ENCODE measurements at places on chromosomes 1 and 21.
A peak's percentile ranks its signal among the peaks of the same experiment; 100 is the strongest.

- DNase-seq: no peak
Measured at GRCh38 chr21:27581168-27581567, 614.3 kb upstream of the ADAMTS5 start.

DNA sequence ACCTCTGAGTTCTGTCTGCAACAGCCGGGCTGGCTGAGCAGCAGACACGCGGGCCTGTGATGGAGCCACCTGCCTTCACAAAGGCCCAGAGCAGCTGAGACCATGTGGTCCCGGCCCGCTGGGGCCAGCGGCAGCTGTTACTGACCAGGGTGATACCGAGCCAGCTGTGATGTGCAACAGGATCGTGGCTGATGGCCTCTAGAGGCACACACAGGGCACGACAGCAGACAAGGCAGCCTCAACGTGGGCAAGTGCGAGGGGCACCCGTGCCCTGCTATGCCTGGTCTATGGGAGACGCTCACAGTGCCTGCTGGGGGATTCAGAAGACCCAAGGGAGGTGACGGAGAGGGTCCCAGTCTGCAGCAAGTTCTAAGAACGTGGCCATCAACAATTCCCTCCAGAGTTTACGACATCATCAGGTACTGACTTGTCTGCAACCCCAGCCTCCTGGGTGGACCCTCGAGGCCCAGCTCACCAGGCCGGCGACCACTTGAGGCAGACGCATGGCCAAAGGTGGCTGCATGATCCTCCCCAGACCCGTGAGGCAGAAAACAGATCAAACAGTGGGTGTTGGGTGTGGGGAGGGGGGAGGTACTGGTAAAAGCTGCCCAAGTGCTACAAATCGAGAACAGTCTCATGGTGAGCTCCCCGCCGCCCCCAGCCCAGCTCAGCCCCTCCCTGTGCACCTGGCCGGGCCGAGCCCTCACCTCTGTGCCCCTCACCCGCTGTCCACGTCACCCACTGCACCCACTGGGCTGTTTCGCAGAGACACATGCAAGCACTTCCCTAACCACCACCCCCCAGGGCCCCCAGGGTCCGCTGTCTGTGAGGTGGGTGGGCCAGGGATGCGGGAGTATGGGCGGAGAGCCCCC lies 6.0 kb downstream of the POFUT2 start:
- DNase-seq: no peak

GRCh38 chr1:226711976-226712741 lies 26.9 kb downstream of the ITPKB start:
- no peak for DNase-seq

DNA sequence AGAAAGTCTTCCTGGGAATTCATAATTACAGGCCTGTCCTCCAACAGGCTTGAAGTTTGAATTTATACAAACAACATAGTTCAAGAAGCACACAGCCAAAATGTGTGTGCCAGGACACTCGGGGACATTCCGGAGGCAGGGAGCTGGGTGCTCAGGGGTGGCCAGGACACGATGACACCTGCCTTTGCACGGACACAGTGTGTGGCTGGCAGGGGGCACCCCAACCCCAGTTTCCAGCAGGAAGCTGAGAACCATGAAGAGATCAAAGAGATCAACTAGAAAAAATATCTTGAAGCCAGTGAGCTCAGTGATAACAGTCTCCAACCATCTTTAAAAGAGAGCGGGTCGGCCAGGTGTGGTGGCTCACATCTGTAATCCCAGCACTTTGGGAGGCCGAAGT lies 32.5 kb upstream of the TRAPPC10 start:
- no peak for DNase-seq

DNA sequence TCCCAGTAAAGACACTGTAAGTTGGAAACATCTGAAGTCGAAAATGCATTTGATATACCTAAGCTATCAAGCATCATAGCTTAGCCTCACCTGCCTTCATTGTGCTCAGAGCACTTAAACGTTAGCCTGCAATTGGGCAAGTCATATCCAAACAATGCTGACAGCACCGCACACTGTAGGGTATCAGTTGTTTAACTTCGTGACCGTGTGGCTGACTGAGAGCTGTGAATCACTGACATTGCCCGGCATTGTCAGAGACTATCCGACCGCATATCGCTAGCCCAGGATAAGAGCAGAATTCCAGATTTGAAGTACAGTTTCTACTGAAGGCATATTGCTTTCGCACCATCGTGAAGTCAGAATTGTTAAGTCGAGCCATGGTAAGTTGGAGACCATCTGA lies 41.5 kb downstream of the GALNT2 start:
- no peak for DNase-seq

- DNase-seq: no peak
Measured at GRCh38 chr1:235628316-235629005, 21.1 kb downstream of the GNG4 start.

DNA sequence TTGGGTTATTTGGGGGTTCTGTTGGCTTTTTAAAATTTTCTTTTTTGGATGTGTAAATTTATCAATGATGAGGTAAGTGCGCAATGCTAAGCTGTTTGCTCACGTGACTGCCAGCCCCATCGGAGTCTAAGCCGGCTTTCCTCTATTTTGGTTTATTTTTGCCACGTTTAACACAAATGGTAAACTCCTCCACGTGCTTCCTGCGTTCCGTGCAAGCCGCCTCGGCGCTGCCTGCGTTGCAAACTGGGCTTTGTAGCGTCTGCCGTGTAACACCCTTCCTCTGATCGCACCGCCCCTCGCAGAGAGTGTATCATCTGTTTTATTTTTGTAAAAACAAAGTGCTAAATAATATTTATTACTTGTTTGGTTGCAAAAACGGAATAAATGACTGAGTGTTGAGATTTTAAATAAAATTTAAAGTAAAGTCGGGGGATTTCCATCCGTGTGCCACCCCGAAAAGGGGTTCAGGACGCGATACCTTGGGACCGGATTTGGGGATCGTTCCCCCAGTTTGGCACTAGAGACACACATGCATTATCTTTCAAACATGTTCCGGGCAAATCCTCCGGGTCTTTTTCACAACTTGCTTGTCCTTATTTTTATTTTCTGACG lies 3.1 kb downstream of the OLIG2 start:
- DNase-seq: no peak

DNA sequence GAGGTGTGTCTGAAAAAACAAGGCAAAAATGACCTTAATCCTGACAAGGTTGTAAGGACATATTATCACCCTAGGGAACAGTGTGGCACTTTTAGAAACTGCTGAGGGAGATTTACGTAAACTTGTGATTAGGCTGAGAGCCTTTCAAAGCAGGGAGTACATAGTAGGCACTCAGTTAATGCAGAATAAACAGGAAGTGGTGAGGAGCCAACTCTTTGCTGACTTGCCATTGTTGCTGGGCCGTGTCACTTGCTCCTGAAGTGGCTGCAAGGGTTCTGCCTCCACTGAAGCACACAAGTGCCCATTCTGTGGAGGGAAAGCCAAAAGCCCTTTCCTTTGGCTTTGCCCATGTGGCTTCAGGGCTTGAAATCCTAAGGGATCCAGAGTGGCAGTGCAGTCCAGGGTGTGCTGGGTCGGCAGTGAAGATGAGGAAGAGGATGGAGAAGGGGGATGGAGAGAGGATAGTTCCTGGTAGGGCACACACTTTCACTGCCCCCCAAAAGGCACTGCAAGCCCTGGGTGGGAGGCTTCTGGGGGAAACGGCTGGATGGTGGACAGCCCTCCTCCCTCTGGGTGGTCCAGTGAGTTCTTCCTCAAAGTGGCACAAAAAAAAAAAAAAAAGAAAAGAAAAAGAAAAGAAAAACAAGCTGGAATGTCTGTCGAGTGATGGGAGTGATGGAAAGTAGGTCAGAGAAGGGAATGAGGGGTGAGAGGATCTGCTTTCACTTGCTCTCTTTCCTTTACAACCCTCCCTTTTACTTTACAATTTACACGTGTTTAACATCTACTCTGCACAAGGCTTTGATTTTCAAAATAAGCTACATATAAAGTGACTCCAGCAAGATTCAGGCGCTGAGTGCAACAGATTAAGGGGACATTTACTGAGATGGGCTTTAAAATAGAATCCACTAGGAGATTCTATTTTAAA lies 13.7 kb upstream of the RHEX start:
- no peak for DNase-seq

GRCh38 chr1:28329395-28330153 lies 734 bp downstream of the MED18 start:
- DNase-seq: peak; percentile 11

DNA sequence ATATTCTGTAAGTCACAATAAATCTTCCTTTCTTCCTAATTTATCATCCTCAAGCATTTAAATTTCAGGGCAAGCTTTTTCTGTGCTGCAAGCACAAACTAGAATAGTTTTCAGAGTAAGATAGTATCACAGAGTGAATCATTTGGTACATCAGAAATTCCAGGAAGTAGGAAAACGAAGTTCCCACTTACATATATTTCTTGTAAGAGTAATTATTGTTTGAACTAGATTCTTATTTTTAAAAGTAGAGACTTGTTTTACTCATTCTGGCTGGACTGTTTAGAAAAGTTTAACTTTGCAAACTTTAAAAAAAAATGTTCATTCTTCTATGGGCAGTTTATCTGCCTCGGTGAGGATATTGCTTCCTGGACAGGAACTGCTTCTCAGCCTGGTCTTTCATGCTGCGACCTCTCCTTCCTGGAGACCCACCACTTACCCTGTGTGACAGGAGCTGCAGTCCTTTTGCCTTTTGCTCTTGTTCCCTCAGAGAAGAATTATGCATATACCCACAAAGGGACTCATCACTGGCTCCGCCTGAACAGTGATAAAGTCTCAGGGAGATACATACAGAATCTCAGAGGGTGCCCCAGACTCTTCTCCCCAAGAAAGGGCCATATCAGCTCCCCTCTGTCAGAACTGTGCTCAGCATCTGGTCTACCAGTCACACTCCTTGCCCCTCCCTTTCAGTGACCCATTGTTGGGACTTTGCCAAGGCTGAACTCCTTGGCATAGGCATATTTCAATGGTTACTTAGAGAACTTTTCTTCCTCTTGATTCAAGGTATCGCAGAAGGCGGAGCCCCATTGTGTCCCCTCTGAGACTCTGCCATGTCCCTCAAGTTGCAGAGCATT lies 102.7 kb upstream of the CD55 start:
- no peak for DNase-seq

DNA sequence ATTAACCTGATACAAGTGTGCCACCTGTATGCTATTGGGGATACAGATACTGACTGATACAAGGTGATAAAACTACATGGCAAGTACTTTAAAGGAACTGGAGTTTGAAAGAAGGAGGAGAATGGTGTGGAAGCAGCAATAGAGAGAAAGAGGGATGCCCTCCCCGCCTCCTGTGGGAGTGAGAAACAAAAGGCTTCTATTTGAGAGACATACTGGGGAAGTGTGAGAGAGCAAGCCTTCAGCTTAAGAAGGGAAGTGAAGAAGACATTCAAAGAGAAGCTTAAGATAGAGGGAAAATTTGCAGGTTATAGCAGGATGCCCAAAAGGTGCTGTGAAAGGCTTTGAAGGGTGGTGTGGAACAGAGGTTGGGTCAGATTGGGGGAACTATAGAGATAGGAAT lies 7.7 kb upstream of the ALG14 start:
- DNase-seq: no peak

DNA sequence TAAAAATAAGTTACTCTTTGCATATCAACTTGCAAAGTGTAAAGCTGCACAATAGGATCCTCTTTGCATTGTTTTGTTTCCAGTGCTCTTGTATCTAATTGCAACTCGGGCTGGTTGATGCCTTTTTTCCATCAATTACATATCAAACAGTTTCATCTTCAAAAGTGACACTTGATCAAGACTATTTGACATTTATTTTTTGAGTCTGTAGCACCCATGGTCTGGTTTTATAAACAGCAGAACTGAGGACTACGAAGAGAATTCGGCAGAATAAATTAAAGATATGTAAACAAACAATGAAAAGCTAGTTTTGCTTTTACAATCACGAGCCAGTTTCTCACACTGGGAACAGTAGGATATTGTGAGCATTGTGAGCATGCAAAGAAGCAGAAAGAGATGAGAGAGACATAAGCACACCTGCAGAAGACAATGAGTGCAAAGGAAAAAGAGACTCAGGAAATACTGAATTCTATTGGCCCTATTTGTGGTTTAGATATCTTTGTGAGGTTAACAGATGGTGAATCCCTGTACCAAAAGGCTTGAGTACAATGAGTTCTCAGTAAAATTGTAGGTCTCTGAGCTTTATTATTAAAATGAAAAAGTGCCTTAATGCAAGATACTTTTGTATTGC lies 45.4 kb downstream of the RPL5 start:
- DNase-seq: no peak

DNA sequence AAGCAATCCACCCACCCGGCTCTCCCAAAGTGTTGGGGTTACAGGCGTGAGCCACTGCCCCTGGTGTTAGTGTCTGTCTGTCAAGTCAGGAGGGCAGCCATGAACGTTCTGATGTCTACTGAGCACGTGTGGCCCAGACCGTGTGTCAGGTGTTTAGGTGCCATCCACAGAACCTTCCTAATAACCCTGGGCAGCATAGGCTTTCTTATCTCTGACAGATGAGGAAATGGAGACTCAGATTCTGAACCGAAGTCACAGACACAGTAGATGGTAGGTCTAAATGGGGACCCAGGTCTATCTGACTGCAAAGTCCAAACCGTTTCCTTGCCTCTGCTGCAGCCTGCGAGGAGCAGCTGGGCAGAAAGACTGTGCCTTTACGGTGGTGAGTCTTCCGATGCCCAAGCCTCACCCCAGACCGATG lies 622 bp upstream of the IL6R start:
- DNase-seq: no peak

DNA sequence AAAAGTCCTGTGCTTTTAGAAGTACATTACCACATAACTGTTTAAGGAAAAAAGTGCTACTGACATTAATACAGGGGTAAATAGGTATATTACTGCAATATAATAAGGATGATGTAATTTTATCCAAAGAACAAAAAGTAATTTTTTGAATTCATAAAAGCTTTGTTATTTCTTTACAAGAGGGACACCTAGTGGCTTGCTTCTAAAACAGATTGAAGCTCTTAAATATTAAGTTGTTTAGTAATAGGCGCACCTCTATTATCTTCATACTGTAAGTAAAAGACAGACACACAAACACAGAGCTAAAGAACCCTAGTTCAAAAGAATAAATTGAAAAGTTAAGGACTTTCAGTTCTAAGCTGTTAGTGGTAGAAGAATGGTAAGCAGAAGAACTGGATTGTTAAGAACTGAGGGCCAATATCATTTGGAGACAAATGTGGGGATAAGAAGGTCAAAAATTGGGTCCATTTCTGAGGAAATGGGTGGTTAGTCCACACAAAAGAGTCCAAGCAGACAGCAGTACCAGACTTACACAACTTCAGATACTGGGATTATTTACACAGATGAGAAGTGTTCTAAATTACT lies 15.4 kb downstream of the ZNHIT6 start:
- DNase-seq: peak; percentile 26

DNA sequence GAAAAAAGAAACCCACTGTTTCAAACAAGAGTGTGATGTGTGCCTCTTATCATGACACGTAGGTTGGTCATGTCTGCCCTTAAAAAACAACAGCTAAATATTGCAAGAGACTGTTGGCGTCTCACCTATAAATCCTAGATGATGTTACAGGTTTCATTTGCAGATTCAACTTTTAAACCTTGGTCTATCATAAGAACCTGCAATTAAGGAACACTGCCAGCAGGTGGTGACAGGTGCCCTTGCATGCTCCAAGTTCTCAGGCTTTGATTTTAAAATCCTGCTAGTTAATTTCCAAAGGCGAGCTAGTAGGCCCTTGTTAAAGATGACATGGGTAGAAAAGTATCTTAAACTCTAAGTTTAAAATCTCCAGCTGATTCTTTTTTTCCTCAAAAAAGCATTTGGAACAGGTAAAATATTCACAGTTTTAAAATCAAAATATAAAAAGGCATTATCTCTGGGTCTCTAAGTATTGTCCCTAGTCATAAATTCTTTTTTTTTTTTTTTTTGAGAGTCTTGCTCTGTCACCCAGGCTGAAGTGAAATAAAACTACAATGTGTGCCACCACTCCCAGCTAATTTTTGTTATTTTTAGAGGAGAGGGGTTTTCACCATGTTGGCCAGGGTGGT lies 39.1 kb downstream of the CLSTN1 start:
- DNase-seq: peak; percentile 53

- peak; percentile 53 for DNase-seq
Measured at GRCh38 chr1:115771847-115772457, 3.4 kb upstream of the CASQ2 start.
